ENCODE measurements at places on chromosomes 16 and 17.
A peak's percentile ranks its signal among the peaks of the same experiment; 100 is the strongest.

DNA sequence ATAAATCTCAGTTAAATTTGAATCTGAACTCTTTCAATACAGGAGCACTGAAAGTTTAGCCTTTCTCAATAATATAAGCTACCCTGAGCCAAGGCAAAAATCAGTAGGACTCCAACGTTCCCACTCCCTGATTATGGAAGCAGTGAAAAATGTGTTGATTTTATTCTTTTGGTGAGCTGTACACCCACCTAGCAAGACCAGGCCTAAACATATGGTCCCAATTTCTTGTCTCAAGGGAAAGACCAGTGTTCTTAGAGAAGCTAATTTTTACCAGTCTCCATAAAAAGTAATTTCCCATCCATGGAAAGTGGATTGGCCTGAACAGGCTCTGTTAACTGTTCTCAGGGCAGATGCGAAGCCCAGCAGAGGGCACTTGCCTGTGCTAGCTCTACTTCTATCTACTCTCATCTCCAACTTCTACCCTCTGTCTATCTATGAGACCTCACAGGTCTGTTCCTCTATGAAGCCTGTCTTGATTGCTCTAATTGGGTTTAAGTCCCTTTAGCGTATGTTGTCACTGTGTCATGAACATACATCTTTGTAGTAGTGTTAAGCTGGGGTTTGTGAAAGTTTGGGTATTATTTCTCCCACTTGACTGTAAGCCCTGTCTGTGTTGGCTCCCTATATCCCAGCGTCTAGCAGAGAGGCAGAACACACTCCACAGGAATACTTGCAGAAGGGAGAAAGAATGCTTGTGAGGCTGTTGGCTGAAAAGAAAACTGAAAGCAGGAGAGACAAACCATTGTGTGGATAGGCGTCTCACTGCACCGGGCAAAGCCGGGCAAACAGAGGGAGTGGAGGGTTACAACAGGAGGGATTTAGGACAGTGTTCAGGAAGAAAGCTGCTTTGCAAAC, 167.1 kb upstream of the MAF start:
- no peak for DNase-seq

GRCh38 chr17:28702026-28702751, 9.5 kb downstream of the PROCA1 start:
- no peak for DNase-seq

GRCh38 chr17:78258323-78259191, 27.1 kb downstream of the TMEM235 start:
- peak; percentile 62 for DNase-seq

DNA sequence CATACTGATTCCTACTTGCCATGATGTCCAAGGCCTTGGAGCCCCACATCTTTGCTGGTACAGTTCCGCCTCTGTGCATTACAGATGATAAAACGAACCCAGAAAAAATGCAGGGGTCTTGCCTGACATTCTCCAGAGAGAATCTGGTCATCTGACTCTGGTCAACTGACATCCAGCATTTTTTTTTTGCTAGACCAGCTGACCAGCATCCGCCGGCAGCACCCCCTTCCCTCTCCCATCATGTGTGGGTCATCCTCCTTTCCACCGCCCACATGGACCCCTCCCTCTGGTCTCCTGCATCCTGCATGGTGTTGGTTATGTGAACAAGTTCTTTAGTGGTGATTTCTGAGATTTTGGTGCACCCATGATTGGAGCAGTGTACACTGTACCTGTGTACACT, 47.1 kb downstream of the CDH1 start:
- no peak for DNase-seq

DNA sequence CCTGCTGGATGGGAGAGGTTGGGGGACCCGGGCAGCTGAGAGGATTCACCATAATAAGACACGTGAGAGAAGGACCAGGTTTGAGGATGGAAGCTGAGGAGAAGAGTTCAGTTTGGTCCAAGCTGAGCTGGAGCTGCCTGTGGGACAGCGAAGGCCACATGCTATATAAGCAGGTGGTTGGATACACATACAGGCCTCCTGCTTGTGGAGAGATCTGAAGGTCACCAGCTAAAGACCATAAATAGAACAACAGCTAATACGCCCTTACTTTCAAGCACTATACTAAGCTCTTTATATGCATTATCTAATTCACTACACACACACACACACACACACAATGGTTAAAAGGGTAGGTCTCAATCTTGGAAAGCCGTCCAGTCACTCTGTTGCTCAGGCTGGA, 32.1 kb downstream of the DUSP14 start:
- DNase-seq = no peak

DNA sequence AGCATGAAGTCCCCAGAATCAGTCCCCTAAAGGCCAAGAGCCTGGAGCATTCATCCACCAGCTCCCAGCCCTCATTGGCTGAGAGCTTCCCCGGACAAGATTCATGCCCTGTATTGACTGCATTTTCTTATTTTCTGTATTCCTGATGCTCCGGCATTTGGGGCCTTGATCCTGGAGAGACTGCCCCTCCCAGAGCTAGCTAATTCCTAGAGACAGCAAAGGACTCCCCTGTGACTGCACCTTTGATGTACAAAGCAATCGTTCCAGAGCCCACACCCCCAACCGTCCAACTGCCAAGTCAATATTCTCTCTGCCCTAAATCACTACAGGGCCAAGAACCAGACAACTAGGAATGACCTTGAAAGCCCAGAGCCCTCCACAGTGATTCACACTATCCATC, 93.4 kb upstream of the CDH5 start:
- DNase-seq = no peak

DNA sequence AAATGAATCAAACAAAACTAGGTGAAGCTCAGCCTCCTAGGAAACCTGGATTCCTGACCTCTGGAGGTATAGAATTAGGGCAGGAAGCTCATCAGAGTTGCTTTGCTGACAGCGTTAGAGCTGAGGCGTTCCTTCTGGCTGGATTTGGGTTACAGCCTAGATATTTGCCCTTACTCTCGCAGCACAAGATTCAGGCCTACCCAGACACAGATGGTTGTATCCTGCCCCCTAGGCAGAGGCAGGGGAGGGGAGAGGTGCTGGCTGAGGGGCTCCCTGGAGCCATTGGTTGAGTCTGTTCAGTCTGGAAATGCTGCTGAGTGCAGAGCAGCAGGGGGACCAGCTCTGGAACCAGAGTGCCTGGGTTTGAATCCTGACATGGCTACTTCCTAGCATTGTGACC, 78.4 kb downstream of the MPRIP start:
- DNase-seq = no peak

GRCh38 chr16:12538667-12539091, 265.0 kb downstream of the CPPED1 start:
- no peak for DNase-seq

GRCh38 chr16:10990378-10990777, 46.0 kb downstream of the CLEC16A start:
- DNase-seq = no peak

- DNase-seq = no peak
Observed at GRCh38 chr17:4008441-4009185, 44.4 kb upstream of the ATP2A3 start.

- DNase-seq = no peak
Observed at GRCh38 chr17:47252209-47252608, 1.4 kb upstream of the ITGB3 start.

GRCh38 chr16:71515026-71515425, 11.2 kb upstream of the CHST4 start:
- DNase-seq = no peak

GRCh38 chr16:67716097-67716496, 3.0 kb downstream of the GFOD2 start:
- DNase-seq = no peak

GRCh38 chr16:70589998-70590471, 56.3 kb upstream of the IL34 start:
- peak; percentile 29 for DNase-seq

DNA sequence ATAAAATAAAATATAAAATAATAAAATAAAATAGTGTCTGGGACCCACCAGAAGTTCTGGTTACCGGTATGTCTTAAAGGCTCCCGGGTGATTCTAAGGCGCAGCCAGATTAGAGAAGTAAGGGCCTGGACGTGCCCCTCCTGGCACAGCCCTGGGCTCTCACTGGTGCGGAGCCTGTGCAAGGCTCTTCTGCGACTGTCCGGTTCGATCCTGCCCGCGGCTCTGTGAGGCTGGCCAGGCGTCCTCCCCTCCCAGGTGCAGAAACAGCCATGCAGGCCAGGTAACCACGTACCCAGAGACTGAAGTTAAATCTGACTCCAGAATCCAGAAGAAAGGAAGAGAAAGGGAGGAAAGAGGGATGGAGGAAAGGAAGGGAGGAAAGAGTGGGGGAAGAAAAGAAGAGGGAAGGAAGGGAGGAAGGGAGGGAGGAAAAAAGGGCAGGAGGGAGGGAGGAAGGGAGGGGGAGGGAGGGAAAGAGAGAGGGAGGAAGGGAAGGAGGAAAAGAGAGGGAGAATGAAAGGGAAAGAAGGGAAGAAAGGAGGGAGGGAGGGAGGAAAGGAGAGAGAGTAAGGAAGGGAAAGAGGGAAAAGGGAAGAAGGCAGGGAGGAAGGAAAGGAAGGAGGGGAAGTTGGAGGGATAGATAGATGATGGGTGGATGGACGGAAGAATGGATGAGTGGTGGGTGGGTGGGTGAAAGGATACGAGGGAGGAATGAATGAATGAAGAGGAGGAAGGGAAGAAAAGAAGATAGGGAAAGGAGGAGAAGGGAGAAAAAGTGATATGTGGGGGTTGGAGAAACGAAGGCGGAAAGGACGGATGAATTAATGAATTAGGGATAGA, 42.3 kb downstream of the C16orf82 start:
- no peak for DNase-seq

- DNase-seq = no peak
Observed at GRCh38 chr16:57747091-57747490, 11.5 kb downstream of the KATNB1 start.

DNA sequence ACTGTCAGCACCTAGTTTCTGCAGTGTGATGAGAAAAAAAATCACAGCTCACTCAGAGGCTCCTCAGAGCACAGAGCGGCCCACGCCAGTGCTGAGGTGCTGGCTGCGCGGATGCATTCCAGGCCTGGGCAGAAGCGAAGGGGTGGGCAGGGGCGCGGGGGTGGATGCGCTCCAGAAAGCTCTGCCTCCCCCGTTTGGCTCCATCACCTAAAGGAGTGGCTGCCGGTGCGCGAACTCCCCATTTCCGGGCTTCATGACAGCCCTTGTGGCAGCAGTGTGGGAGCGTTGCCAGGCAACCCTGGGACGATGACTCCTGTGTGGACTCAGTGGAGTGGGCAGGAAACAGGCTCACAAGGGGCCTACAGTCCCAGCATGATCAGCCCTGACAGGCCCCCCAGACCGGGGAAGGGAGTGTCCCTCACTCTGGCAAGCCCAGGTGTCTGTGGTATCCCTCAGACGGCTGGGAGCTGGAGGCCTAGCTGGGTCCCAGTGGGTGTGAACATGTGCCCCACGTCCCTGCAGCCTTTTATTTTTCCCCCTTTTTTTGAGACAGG, 32.8 kb upstream of the NUDT16L1 start:
- peak; percentile 69 for DNase-seq

DNA sequence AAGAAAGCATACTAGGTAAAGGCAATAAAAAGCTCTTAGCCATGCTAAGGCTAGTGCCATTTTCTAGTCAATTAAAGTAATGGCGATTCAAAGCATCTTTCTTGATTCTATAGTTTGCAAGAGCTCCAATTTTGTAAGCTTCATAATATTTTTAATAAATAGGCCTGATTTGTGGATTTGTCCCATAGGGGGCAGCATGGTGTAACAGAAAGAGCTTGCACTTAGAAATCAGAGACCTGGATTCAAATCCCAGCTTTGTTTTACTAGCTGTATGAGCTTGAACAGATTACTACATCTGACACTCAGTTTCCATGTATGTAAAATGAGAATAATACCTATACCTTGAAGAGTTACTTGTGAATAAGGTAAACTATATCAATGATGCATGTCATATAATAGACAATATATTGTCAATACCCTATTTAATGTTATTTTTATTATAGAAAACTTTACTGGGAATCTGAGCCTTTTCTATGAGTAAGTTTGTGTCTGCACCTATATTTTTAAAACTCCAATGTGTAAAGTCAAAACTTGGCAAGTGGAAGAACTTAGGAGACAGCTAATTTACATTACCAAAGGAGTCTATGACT, 93.6 kb upstream of the NOG start:
- no peak for DNase-seq

DNA sequence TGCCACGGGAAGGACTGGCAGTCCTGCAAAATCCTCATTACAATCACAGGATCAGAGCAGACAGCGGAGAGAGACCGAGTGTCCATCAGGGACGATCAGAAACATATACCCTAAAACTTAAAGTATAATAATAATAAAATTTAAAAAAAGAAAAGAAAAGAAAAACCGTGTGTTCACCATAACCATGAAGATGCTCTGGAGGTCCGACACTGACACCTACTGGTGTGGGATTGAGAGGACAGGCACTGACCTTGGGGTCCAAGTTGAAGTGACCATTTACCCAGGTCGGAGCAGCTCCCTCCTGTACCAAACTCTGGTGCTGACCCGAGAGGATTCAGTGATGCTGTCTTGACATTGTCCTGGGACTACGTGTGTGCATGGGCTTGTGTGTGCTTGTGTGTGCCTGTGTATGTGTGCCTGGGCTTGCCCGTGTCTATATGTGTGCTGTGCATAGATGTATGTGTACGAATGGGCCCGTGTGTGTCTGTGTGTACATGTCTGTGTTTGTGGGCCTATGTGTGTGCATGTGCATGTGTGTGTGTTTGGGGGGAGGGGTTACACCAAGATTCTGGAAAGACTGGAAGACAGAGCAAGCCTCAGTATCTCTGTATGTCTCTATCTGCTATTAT, 10.0 kb upstream of the CD300LD start:
- no peak for DNase-seq

DNA sequence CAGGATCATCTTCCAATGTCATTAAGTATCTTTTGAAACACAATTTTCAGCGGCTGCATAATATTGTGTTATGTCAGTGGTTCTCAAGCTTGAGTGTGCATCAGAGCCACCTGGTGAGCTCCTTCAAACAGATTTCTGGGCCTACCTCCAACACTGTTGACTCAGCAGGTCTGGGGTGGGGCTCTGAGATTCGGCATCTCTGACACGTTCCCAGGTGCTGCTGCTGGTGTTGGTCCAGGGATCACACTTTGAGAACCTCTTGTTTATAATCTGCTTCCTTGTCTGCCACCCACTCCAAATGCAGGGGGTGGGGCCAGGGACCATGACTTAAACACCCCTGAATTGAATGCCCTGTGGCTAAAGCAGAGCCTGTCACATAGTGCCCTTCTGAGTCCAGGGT, 73.8 kb upstream of the HNF1B start:
- no peak for DNase-seq

GRCh38 chr16:29641561-29641960, 21.5 kb upstream of the SPN start:
- no peak for DNase-seq

- no peak for DNase-seq
Observed at GRCh38 chr16:12201216-12201615, 224.7 kb downstream of the SNX29 start.

DNA sequence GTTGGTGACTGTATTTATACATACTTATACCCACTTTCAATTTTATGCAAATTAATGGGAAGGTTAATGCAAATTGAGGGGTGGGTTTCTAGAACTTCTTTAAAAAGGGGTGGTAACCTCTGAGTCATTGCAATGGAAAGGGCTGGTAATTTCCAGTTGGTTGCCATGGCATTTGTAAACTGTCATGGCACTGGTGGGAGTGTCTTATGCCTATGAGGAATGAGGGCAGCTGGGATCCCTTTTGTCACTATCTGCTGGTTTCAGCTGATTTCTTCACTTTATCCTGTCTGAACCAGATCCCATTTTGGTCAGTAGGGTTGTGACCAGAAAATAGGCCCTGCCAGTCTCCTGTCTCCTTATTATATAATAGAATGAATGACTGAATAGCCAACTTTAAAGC, 1006.7 kb upstream of the GOT2 start:
- DNase-seq = no peak

GRCh38 chr16:48013491-48013901, 142.3 kb downstream of the ABCC12 start:
- DNase-seq = no peak

GRCh38 chr16:28165598-28165997, 46.2 kb downstream of the XPO6 start:
- DNase-seq = no peak
